ENCODE measurements at places on chromosomes 5 and 9.

DNA sequence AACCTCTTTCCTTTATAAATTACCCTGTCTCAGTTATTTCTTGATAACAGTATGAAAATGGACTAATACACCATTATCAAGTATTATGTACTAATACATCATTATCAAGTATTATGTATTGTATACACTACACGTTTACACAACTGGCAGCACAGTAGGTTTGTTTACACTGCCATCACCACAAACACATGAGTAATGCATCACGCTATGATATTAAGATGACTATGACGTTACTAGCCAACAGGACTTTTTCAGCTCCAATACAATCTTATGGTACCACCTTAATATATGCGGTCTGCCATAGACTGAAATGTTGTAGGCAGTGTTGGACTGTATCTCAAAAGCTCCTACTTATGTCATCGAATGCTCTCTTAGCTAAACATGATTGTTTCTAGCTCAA is 28.2 kb downstream of the PRELID2 start:
- DNase-seq, result no peak

DNA sequence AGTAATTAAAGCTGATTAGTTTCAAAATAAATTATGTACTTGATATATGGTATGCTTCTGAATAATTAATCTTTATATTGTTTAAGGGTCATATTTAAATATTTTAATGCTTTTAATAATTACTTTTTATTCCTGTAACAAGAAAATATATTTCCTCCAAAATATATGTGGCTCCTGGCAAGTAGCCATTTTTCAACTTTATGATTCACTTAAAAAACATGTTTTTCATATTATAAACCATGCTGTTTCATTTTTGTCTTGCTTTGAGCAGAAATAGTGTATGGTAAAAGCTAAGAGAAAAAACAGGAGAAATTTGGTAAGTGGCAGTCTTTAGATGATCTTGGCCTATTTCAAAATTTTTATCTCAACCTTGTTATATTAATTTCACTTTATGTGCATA is 14.6 kb downstream of the SPATA9 start:
- no peak for DNase-seq

DNA sequence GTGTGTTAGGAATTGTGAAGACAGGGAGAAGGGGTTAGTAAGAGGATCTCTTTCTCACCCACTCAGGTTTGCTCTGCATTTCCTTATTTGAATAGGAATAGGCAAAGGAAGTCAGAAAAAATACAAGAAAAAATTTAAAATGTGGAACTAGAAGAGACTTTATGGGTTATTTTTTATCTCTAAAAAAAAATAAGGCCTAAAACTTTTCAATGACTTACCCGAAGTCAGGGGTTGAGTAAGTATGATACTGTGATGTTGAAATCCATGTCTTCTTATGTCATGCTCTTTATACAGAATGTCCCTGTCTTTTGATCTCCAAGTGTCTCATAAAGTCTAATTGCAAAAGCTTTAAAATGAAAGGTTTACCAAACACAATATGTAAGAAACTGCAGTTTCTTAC is 148.3 kb upstream of the PIK3R1 start:
- no peak for DNase-seq

DNA sequence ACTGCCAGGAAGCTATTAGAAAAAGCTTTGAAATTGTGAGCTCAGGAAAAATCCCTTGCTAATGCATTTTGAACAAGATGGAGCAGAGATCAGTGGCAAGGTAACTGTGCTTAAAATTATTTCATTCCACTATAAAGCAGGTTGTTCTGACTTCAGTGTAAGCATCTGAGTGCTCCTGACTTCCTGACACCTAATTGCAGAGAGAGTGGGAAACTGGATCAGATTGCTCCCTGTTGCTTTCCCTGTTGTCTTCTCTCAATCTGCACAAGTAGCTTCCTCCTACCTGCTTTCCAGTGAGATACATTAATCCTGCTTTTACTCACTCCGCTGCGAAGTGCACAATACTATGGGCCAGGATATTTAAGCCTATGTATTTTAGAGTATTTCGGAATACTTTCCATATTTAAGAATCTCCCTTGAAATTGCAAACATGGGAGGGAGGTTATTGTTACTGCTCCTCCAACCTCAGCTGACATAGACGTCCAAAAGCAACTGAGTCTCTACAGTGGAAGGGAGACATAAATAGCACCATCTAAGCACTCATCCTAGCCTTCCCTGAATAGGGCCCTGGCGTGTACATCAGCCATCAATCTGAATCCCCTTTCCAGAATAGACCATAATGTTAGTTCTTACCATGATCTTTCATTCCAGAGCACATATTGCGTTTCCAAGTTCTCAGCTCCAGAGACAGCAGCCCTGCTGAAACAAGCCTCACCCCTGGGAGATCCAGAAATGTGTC is 178.8 kb downstream of the PAM start:
- DNase-seq, result no peak

DNA sequence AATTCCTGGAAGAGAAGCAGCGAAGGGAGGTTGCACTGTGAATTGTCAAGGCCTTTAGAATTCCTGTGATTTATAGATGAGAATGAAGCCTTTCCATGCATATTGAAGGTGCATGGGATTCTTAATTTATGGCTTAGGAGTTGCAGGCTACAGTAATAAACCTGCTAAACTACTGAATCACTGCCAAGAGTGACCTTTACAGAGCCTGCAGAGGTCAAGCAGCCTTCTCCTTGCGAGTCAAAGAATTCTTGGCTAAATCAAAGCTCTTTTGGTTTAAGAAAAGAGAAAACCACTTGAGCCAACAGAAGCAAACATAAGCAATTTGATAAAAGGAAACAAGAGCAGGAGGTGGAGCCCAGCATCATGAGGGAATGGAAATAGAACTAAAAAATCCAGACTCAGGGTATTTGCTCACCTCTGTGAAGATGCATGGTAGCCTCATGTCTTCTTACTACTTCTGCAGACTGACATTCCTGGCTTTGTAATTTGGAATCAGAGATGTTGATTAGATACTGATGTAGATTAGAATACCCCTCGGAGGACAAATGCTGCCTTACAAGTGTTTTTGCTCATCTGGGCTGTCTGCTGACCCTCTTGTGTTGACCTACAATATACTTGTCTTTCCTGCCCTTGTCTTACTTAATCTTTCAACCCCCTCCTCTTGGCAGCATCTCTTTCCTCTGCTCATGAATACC is 90.3 kb upstream of the IFNK start:
- no peak for DNase-seq

DNA sequence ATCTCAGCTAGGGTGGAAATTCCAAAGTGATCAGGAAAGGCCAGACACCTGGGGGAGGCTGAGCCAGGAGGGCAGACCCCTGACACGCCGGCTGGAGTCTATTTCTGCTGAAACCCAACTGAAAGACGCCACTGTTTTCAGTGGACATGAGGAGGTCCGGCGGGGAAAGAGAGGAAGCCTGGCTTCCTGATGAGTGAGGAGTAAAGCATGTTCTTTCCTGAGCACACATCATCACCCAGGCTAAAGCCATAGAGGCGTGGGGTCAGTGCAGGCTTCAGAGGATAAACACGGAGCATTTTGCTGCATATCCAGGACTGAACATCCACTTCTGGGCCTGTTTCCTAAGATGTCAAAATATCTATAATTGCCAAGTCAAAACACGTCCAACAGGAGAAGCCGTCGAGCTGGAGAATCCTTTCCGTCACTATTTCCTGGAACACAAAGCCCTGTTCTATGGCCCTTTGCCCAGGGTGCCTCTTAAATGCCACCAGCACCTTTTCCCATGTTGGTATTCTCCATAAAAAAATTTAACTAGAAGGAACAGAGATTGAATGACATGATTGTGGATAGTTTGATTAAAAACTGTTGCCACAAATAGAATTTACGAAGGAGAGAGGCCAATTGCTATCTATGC is 597.9 kb upstream of the ADAMTS16 start:
- no peak for DNase-seq

- DNase-seq, result no peak
These were observed 507.8 kb downstream of the PDE4D start for GRCh38 chr5:59385700-59386099.

DNA sequence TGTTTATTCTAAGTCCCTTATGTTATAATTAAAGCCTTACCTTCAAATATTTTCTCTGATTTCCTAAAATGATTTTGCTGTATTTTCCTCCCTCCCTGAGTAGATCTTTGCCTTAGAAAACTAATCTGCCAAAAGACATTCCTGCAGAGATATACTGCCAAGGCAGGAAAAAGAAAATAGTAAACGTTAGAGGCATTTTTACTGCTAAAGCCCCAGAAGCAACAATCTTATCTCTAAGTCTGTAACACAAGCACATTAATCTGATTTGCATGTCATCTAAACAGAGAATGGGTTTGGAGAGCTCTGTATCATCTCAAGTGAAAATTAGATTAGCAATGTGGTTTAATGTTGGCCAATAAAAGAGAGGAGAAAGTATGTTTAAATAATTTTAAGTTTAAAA is 847.7 kb downstream of the MAT2B start:
- DNase-seq, result no peak

DNA sequence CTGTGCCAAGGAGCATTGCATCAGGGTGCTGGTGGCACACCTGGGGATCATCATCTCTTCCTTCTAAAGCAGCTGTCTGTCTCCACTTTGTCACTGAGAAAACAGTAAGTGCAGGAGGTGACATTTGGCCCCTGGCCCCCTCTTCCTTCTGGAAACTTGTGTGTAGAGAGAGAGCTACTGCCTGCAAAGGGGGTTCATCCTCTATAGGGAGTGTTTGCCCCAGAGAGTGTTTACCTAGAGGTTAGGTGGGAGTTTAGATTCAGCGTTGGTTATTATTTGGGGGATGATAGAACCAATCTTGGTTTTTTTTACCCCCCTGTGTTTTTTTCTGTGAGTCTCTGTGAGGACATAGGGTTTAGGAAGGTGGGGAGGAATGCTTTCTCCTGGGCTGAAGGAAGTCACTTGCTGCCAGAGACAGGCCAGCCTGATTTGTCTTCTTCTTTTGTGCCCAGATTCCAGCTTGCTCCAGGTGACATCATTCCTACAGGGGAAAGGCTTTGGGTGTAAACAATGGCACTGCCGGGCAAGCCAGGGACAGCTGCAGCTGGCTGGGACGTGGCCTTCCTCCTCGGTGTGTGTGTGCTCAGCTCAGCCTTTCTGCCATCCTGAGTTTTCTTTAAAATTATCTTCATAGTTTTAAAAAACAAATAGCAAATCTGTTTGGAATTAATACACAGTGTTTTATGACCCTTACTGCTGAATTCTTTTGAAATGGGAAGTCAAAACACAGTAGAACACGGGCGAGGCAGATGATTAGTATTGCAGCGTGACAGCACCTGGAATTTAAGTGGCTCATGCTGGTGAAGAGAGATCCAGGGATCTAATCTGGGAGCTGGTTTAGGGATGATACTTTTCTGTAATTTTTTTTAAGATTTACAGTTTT is 24.5 kb downstream of the PRRC2B start:
- DNase-seq, result no peak

DNA sequence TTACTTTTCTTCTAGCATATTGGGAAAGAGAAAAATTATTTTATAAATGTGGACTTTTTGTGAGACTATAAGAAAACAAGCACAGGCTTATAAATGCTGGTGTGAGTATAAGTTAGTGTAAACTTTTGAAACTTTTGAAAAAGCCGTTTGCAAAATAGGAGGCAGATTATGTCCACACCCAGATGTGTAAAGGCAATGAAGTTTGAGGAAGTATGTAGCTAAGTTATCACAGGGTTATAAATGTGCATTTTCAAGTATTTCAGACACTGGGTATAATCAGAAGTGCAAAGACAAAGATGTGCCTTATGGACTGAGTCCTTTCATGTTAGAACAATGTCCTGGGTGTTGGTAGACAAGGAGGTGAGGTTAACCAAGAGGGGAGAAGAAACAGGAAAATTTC is 85.5 kb downstream of the ANXA1 start:
- DNase-seq, result no peak

DNA sequence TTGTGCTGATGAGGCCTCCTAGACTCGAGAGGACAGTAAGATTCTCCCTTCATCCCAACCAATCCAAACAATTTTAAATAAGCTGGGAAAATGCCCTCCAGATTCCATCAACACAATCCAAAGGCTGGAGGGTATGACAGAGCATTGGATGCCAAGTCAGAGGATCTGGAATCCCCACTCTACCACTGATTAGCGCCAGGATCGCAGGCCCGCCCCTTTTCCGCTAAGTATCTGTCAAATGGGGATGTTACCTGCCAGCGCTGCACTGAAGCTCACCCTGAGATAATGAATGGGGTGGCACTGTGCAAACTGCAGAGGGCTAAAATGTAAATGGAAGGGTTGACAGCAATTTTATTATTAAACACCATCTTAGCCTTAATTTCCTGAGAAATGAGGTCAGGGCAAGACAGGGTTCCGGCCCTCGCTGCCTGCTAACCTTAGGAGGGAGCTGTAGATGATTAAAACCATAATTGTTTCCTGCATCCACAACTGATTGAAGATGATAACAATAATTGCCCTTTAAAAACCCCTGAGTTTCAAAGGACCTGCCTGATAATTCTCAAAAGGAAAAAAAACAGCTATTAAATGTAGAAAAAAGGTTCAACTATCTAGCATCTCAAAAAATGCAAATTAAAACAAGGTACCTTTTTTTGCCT is 31.6 kb upstream of the GABBR2 start:
- no peak for DNase-seq

DNA sequence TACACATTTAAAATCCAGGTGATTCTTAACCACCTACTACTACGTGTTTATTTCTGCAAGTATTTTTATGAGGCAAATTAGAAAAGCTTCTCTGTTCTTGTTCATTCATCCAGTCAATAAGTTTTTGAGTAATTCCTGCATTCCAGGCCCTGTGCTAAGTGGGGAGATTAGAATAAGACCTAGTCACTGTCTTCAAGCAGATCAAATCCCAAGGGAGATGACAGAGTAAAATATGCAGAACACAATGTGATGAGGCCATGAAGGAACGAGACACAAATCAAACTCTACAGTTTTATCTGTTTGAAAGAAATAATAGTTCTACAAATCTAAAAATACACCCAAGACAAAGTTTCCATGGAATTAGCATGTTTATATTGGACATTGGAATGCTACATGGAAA is 158.8 kb downstream of the CEP120 start:
- no peak for DNase-seq
